ENCODE measurements at places on chromosomes 5 and 9. TPM values are rescaled to one million over a fixed set of nuclear protein-coding genes. Genes with fewer than 3 reads are reported as not detected.

ANKS6 gene
- polyA plus RNA-seq, result 16.9 TPM

AGPAT2 gene
- 139 TPM for polyA plus RNA-seq

PRDM12 gene
- not detected for polyA plus RNA-seq

GDA gene
- polyA plus RNA-seq, result 0.64 TPM

ENTREP1 gene
- polyA plus RNA-seq, result 13.7 TPM

C5orf22 gene
- polyA plus RNA-seq, result 5.6 TPM

PCDHGA8 gene
- 0.17 TPM for polyA plus RNA-seq

PCDHGB2 gene
- polyA plus RNA-seq, result 0.10 TPM

GPR151 gene
- polyA plus RNA-seq, result not detected

FAM153A gene
- polyA plus RNA-seq, result 2.4 TPM

GRIA1 gene
- polyA plus RNA-seq, result 1.1 TPM

FAF2 gene
- 68.2 TPM for polyA plus RNA-seq

TNC gene
- polyA plus RNA-seq, result 7.3 TPM

SMIM3 gene
- polyA plus RNA-seq, result 22.1 TPM

HAVCR2 gene
- polyA plus RNA-seq, result 7.4 TPM

SHISAL2B gene
- not detected for polyA plus RNA-seq

PRDM9 gene
- polyA plus RNA-seq, result not detected

FOXD4 gene
- polyA plus RNA-seq, result not detected

PCDHB8 gene
- polyA plus RNA-seq, result 1.3 TPM

SPATA31C1 gene
- polyA plus RNA-seq, result not detected

INSL6 gene
- polyA plus RNA-seq, result not detected

IL13 gene
- 0.10 TPM for polyA plus RNA-seq

PCDHGB4 gene
- 0.72 TPM for polyA plus RNA-seq

EQTN gene
- polyA plus RNA-seq, result not detected

LRRC14B gene
- not detected for polyA plus RNA-seq

EDIL3 gene
- 5.5 TPM for polyA plus RNA-seq

ABCA2 gene
- 69.8 TPM for polyA plus RNA-seq

ADAMTS12 gene
- 1.9 TPM for polyA plus RNA-seq

C5orf58 gene
- polyA plus RNA-seq, result not detected

HRCT1 gene
- 1.5 TPM for polyA plus RNA-seq

CAAP1 gene
- polyA plus RNA-seq, result 25.2 TPM

IFNA17 gene
- not detected for polyA plus RNA-seq

SH3RF2 gene
- 3.4 TPM for polyA plus RNA-seq

SLC34A1 gene
- polyA plus RNA-seq, result not detected

FRRS1L gene
- 2.9 TPM for polyA plus RNA-seq

CDKN2B-AS1 gene
- 0.13 TPM for polyA plus RNA-seq

PCDHB4 gene
- polyA plus RNA-seq, result 1.8 TPM

SH3TC2 gene
- 0.40 TPM for polyA plus RNA-seq

CDX1 gene
- 0.24 TPM for polyA plus RNA-seq

EGFLAM gene
- 29.0 TPM for polyA plus RNA-seq

PHF24 gene
- 0.16 TPM for polyA plus RNA-seq

OLFML2A gene
- 3.4 TPM for polyA plus RNA-seq

DNM1 gene
- 5.8 TPM for polyA plus RNA-seq

GRIN1 gene
- polyA plus RNA-seq, result 0.04 TPM

ADAMTSL2 gene
- 35.3 TPM for polyA plus RNA-seq

SEMA6A gene
- polyA plus RNA-seq, result 55.1 TPM

SYK gene
- polyA plus RNA-seq, result 6.9 TPM

SNCB gene
- 8.6 TPM for polyA plus RNA-seq

GCNT4 gene
- 0.60 TPM for polyA plus RNA-seq

GMCL2 gene
- polyA plus RNA-seq, result not detected

SHOC1 gene
- 4.8 TPM for polyA plus RNA-seq

SPATA9 gene
- 0.26 TPM for polyA plus RNA-seq

XPA gene
- 8.9 TPM for polyA plus RNA-seq

SLC28A3 gene
- 0.40 TPM for polyA plus RNA-seq

NMRK1 gene
- polyA plus RNA-seq, result 22.4 TPM

TAS2R1 gene
- polyA plus RNA-seq, result not detected

All from adrenal gland (tissue), 19 donors.